Tibial nerve (tissue), 4 donors: ENCODE measurements at places on chromosomes 1 and 21. TPM values are rescaled to one million over a fixed set of nuclear protein-coding genes. Genes with fewer than 3 reads are reported as not detected.

KRTAP21-1 gene
- not detected for total RNA-seq

PRAMEF7 gene
- total RNA-seq: not detected

- no peak for DNase-seq
Observed at GRCh38 chr1:240056350-240056749, 35.3 kb upstream of the FMN2 start.

RNU1-3 gene
- total RNA-seq: under 0.01 TPM

LIPI gene
- total RNA-seq: 2.1 TPM

KRTAP19-3 gene
- total RNA-seq: not detected

KCND3 gene
- total RNA-seq: 6.9 TPM

GBP2 gene
- 54.6 TPM for total RNA-seq

DNA sequence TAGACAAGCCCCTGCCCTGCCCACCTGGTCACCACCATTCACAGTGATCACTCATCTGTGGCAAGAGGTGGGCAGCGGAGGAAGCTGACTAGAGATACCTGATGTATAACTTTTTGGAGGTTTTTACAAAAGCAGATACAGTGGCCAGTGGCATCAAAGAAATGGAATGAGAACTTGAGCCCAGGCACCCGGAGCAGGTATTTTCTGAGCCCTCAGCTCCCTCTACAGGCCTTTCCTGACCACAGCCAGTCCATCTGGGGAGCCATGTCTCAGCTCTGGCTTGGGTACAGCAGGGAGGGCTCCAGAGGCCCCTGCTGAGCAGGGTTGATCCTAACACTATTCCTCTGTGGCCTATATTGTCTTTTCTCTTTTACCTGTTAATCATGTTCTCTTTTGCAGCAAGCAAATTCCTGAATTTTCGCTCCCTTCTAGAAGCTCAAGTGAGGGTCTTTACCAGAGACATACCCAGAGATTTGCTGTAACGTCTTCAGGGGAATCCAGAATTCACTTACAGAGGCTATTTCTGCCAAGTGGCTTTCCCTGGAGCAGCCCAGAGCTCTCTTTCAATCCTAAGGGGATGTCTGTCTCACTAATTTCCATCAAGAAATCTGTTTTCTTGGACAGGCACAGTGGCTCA is 27.3 kb downstream of the GPR157 start:
- DNase-seq: no peak

GRCh38 chr1:31666263-31666963 is 21.7 kb upstream of the PEF1 start:
- peak; percentile 21 for DNase-seq

GRCh38 chr1:154994591-154994990 is 1.2 kb downstream of the LENEP start:
- DNase-seq: no peak

GRCh38 chr1:147052143-147052542 is 114.0 kb downstream of the NBPF12 start:
- DNase-seq: no peak

GRCh38 chr1:28578696-28579218 is 13.3 kb upstream of the RAB42 start:
- DNase-seq: no peak

C1orf115 gene
- 21.2 TPM for total RNA-seq

- DNase-seq: no peak
Observed at GRCh38 chr1:24003331-24003972, 23.3 kb upstream of the SRSF10 start.

SNX7 gene
- 17.4 TPM for total RNA-seq

DNA sequence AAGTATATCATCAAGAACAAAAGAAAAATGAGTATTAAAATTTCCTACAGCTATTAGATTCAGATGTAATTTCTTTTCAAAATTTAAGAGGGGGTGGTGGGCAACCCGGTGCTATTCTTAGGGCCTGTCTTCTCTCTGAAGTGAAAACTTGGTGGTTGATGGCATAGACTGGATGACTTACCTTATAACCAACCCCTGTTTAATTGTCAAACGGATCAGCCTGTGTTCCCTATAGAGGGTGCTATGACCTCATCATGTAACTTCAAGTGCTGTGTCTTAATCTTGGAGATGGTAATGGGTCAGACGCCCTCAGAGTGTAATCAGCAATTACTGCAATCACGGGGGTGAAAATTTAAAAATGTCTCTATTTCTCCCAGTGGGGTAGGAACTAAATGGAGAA is 176.2 kb downstream of the PCP4 start:
- DNase-seq: no peak

- no peak for DNase-seq
Observed at GRCh38 chr1:245877976-245878375, 629.1 kb downstream of the SMYD3 start.

DNA sequence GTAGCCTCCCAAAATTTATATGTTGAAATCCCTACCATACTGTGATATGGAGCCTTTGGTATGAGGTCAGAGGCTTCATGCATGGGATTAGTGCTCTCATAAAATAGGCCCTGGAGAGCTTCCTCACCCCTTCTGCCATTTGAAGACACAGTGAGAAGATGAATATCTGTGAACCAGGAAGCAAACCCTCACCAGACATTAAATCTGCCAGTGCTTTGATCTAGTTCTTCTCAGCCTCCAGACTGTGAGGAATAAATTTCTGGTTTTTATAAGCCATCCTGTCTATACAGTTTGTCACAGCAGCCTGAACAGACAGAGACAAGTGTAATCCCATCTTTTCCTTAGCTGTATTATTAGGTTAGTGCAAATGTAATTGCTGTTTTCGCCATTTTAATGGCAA is 88.4 kb downstream of the OLFML2B start:
- DNase-seq: no peak

SPRR2F gene
- total RNA-seq: not detected

GRCh38 chr1:180579961-180580611 is 21.3 kb downstream of the OVAAL start:
- DNase-seq: no peak

A3GALT2 gene
- 0.66 TPM for total RNA-seq

PTGFRN gene
- total RNA-seq: 19.0 TPM

MIXL1 gene
- total RNA-seq: not detected

DNA sequence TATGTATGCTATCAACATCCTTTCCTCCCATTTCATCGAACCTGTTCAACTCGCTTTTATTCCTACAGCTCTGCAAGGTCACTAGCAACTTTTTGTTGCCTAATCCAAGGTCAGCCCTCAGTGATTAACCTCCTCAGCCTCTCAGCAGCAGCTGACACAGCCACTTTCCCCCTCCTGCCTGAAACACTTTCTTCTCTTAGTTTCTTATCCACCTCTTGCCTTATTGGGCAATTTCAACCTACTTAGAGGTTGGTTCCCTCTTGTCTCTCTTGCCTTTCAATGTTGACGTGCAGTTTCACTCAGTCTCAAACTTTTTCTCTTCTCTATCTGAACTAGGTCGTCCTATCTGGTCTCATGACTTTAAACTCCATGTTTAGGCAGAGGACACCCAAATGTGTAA is 156.3 kb downstream of the C1orf94 start:
- no peak for DNase-seq

- DNase-seq: no peak
Observed at GRCh38 chr1:107991371-107992066, 26.5 kb upstream of the VAV3 start.

AK4 gene
- total RNA-seq: 24.9 TPM

CR1 gene
- 9.8 TPM for total RNA-seq

DNA sequence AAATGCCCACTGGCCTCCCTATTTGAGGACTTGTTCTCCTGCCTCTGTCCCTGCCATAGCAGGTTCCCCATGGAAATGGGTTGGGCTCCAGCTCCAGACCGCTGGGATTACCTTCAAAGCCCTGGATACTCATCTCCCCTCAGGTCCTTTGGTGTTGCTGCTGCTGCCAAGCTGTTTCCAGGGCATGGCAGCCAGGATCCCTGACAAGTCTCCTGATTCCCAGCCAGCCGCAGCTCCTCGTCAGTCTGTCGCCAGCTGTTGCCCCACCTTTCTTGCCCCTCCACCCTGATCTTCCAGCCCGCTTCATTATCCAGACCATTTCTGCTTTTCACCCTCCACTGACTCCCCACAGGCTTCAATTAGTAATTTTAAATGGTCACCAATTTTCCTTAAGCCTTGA is 68.3 kb upstream of the KCND3 start:
- no peak for DNase-seq

TMEM200B gene
- 27.7 TPM for total RNA-seq
